Activated naive CD4-positive, alpha-beta T cell (primary cell): ENCODE measurements at places on chromosomes 7 and 10.

GRCh38 chr7:151565541-151565940 lies 45.8 kb upstream of the RHEB start:
- DNase-seq = no peak

DNA sequence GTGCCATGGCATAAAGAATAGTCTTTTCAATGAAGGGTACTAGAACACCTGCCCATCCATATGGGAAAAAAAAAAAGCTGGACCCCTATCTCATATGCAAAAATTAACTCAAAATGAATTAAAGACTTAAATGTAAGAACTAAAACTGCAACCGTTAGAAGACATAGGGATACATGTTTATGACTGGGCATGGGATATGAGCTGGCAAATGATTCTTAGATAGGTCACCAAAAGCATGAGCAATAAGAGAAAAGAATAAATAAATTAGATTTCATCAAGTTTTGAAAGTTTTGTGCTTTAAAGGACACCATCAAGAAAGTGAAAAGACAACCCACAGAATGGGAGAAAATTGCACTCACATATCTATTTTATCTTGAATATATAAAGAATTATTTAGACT lies 222.0 kb downstream of the ADK start:
- DNase-seq = no peak

DNA sequence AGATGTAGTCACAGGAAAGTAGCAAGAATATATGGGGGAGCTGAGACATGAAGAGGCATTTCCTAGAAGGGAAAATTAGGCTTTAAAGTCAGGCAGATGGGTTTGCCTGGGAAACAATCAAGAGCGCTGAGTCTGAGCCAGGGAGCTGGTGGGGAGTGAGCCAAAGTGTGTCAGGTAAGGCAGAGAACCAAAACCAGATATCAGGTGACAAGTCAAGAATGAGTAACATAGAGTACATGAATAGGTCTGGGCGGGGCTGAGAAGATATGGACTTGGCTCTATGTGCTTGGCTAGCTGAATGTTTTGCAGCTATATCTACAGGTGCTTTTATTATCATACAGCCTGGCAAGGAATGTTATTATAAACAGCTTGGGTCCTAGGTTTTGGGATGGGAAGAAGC lies 49.3 kb downstream of the GPR141 start:
- DNase-seq = no peak

DNA sequence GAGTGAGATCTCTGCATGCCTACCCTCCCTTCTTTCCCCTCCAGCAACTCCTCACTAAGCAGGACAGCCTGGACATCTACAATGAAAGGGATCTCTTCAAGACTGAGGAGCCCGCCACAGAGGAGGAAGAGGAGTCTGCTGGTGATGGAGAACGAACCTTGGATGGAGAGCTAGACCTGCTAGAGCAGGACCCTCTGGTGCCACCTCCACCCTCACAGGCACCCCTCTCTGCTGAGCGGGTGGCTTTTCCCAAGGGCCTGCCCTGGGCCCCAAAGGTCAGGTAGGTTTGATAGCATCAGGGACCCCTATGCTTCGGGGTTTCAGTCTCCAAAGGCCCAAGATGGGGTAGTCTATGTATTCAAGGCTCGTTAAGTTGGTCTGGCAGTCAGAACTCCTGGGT lies 23.9 kb downstream of the STRIP2 start:
- no peak for DNase-seq

- DNase-seq = no peak
Measured at GRCh38 chr10:20354166-20354565, 537.9 kb downstream of the PLXDC2 start.

- no peak for DNase-seq
Measured at GRCh38 chr7:158891922-158892321, 35.6 kb downstream of the DYNC2I1 start.

DNA sequence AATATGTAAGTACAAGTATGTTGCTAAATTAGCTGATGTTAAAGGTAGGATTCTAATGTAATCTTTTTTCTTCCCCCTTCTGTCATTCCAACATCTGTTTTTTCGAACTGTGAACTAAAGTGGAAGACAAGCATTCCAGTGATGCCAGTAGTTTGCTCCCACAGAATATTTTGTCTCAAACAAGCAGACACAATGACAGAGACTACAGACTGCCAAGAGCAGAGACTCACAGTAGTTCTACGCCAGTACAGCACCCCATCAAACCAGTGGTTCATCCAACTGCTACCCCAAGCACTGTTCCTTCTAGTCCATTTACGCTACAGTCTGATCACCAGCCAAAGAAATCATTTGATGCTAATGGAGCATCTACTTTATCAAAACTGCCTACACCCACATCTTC lies 62.7 kb downstream of the WAC start:
- DNase-seq = no peak

DNA sequence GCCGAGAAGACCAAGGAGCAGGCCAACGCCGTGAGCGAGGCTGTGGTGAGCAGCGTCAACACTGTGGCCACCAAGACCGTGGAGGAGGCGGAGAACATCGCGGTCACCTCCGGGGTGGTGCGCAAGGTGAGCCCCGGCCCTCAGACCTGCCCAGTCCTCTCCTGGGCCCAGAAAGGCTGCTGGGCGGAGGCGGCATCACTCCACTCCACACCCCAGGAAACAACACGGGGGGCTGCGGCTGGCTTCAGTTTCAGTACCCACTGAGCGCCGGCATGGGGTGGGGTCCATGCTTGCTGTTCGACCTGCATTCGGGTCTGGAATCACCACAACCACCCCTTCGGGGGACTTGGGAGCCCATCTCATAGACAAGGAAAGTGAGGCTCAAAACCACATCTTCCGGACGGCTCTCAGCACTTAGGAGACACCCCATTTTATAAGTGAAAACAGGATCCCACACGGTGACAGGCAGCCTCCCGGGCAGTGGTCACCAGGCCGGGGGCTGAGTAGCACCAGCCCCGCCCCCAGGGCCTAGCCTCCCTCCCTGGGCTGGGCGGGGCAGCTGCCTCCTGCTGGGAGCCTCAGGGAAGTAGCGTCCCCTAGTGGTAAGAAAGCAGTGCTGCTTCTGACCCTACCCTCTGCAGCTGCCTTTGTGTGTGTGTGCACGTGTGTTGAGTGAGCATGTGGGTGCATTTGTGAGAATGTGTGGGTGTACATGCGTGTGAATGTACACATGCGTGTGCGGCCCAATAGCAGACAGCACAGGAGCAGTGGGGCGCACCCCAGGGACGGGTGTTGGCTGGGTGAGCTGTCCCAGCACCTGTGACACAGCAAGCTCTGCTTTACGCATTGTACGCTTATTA lies 1.8 kb downstream of the SNCG start:
- no peak for DNase-seq

GRCh38 chr7:148708026-148708885 lies 9.6 kb downstream of the CUL1 start:
- DNase-seq = no peak

- no peak for DNase-seq
Measured at GRCh38 chr7:22712999-22713398, 14.0 kb upstream of the IL6 start.

- no peak for DNase-seq
Measured at GRCh38 chr10:44703241-44704155, 207.6 kb upstream of the TMEM72 start.

DNA sequence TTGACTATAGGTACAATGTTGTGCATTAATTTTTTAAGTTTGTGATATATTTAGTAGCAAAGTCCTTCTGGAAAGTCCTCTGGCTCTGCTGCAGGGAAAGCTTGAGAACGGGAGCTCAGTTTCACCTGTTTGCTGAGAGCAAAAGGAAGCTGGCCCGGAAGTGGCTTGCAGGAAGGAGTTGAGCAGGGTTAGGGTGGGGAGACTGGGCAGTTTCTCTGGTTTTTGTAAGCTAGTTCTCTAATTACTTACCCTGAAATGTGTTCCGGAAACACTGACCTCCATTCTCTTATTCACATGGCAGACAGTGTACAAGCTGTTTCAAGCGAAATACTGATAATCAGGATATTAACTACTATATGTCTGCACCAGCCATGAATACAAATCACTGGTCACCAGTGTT lies 22.3 kb downstream of the MAP3K8 start:
- DNase-seq = no peak

DNA sequence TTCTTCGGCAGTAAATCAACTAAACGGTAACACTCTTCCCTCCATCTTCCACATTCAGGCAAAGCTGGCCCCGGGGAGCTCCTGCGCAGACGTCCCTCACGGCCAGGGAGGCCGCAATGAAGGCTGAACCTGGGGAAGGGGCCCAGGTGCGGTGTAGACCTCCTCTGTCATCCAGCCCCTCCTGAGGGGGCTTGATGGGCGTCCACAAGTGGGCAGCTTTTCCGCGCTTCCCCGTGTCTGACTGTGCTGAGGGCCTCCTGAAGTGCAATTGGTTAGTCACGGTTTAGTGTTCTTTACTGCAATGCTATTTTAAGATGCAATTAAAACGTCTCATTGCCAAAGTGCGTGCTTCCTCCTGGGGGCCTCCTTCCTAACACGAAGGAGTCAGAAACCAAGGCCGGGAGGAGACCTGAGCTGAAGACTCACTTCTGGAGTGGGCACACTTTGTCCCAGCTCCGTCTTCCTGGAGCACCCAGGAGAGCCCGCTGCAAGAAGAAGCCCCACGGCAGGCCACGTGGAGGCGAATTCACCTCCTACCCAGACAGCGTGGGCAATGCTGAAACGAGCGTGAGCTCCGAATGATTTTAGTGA lies 173.3 kb downstream of the ELFN1 start:
- DNase-seq = no peak

DNA sequence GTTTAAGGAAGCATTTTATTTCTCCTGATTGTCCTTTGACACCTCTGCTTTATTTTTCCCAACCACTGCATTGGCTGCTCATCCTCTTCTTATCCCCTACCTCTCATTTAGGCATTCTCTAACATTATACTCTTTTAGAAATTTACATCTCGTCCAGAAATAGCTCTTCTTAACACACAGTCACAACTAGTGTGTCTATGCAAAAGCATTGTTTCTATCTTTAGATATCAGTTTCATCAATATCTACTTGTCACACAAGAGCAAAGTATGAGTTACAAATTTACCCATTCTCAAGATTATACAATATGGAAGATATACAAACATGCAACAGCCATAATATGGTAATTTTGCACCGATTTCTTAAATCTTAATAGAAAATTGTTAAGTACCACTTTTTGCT lies 35.7 kb upstream of the MDFIC start:
- no peak for DNase-seq

DNA sequence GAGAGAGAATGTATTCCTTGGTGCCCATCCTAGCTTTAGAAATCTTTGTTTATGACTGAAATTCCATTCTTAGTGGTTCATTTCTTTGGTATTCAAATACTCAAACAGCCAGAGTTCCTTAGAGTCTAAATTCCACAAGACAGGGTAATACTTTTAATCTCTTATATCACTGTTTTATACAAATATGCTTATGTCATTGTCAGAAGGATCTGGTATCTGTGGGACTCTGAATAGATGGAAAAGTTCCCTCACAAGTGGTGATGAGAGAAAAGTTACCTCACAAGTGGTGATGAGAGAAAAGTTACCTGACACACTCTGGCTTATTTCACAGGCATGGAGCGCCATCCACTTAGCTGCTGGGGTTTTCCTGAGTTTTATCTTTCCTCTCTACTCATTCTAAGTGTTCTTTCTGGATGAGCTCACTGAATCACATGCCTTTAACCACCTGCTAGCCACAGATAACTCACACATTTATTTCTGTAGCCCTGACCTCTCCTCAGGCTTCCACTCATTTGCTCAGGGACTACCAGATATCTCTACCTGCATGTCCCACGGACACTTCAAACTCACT lies 784.0 kb downstream of the SUGCT start:
- no peak for DNase-seq

GRCh38 chr7:158740013-158740656 lies 35.5 kb upstream of the NCAPG2 start:
- no peak for DNase-seq

GRCh38 chr7:137462074-137462715 lies 118.7 kb upstream of the PTN start:
- no peak for DNase-seq

GRCh38 chr10:69014171-69014570 lies 25.6 kb downstream of the KIFBP start:
- no peak for DNase-seq

GRCh38 chr7:84647797-84648757 lies 453.5 kb upstream of the SEMA3A start:
- no peak for DNase-seq

- DNase-seq = no peak
Measured at GRCh38 chr10:3987143-3987974, 202.3 kb upstream of the KLF6 start.

GRCh38 chr10:126749015-126749655 lies 78.6 kb upstream of the C10orf90 start:
- DNase-seq = peak; percentile 3

DNA sequence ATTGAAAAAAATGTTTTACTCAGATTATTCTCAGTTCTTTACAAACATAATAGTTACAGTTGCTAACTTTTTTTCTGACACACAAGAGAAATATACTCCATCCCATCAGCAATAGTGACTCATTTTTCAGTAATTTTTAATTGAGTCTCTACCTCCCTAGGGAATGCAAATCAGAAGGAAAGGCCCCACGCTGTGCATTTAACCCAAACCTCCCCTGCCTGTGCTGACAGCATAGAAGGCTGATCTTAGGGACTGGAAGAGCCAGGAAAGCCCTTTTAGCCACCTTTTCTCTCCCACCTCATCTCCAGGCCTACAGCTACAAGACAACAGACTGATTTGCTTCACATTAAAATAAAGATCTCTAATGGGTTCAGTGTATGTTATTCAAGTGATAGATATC lies 24.7 kb upstream of the PIK3CG start:
- no peak for DNase-seq

GRCh38 chr10:34184939-34185386 lies 630.1 kb downstream of the PARD3 start:
- DNase-seq = no peak

DNA sequence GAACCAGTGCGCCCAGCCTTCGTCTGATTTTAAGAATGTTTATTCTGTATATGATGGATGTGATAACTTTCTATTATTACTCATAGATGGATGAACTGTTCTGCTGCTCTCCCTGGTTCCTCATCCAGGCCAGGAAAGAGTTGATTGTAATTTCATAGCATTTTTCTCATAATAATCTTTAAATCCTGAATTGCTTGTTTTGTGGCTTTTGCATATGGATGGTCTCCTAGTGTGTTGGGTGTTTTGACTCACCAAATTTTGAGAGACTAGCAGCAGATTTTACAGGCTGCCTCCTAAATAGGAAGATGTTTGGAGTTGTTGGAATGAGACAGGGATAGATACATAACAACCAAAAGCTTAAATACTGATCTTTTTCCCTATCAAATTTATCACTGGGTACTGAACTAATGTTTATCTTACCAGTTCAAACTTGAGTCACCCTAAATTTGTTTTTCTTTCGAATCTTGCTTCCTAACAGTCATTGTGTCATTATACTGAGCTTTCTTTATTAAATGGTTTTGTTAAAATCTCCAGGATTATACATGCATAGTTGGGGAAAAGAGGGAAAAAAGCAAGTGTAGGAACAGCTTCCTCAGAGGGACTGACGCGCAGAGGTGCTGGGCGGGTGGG lies 106.0 kb upstream of the GATA3 start:
- DNase-seq = no peak
